ENCODE measurements at places on chromosomes 2 and 18. TPM values are rescaled to one million over a fixed set of nuclear protein-coding genes. Genes with fewer than 3 reads are reported as not detected.

DNA sequence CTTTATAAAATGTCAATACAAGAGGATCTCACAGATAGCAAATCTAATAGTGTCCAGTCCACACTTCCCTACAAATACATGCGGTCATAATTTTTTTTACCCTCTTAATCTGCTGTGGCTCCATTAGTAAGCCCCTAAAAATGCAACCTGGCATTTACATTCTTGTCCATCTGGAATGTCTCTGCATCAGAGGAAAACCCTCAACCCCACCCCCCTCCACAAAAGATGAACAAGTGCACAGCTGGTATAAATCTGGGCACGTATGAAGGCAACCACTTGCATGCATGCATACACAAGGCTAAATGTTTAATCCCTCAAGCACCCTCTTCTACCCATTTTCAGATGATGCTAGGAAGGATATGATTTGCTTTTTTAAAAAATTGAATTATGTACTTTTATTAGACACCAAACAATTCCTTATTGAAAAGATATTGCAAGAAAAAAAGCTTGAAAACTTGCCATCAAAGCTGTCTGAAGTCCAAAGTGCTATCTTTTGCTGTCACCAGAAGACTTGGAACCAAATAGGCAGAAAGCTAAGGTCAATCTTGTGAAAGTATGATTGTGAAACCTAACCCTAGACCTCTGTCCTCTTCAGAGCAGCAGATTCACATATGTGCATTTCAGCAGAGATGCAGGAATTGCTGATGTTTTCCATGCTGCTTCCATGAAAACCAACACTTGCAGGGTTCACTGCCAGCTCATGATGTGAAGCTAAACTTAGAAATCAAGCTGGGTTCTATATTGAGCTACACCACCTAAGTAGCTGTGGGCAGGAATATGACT lies 39.0 kb downstream of the IRS1 start:
- no peak for DNase-seq

GRCh38 chr2:235002198-235003095 lies 50.6 kb downstream of the SH3BP4 start:
- DNase-seq, result peak; percentile 65

- no peak for DNase-seq
Measured at GRCh38 chr2:171958475-171958874, 36.2 kb downstream of the HAT1 start.

DNA sequence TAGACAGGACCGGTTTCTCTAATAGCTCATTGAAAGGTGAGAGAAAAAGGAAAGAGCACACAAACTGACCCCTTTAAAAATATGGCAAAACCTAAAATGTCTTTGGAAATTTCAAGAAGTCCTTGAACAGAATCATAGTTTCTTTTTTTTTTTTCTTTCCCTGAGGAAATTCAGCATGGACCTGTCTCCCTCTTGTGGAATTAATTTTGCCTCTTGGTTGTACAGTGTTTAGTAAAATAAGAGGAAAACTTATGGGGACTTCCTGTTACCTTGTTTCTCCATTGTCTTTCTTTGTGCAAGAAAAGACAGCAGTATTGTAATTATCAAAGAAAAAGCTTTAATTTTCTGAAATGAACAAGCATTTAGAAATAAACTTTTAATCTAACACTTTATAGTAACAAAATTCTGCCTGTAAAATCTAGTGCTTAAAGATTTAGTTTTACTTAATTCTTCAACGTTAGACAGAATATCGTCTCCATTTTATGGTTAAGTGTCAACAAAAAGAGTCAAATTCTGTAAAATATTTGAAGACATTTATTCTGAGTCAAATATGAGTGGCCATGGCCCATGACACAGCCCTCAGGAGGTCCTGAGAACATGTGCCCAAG lies 176.3 kb upstream of the NABP1 start:
- DNase-seq, result no peak

DNA sequence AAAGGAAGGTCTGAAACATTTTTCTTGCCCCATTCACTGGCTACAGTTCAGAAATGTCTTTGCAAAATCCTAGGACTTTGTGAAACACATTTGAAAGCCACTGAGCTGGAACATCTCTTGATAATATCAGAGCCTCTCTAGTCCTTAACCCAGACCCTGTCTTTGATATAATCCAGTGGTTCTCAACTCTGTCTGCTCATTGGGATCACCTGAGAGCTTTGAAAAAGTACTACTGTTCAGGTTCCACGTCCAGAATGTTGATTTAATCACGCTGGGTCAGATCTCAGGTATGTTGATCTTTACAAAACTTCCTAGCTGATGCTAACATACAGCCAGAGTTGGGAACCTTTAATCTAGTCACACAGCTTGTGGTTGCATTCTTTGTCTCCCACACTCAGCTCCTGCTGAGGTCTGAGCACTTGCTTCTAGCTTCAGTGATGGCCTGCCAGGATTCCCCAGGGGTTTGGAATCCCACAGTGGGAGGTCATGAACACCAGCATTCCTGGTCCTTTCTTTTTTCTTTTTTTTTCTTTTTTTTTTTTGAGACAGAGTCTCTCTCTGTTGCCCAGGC lies 262.7 kb downstream of the SETBP1 start:
- no peak for DNase-seq

DNA sequence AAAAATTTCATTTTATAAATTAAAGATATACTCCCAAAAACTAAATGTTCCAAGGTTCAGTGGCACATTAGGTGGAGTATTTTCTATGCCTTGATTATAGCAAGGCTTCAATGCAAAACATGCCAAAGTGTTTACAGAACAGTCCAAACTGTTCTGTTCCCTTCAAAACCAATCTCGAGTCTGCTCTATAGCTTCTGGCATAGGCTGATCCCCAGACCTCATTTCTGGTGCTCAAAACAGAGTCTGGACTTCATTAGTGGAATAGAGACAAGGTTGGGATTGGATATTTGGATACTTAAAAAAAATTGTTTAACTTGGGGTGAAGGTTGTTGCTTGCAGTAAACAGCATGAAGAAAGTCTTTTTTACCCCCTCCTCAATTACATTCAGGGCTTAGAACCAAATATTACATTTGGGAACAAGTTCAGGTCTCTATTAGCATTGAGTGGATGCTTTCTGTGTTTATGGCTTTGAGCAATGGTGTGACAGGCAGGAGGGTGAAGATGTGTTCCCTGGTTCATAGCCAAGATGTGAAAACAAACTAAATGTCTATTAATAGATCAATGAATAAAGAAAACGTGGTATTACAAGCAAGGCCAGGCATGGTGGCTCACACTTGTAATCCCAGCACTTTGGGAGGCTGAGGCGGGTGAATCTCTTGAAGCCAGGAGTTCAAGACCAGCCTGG lies 208.1 kb upstream of the RND3 start:
- no peak for DNase-seq

DNA sequence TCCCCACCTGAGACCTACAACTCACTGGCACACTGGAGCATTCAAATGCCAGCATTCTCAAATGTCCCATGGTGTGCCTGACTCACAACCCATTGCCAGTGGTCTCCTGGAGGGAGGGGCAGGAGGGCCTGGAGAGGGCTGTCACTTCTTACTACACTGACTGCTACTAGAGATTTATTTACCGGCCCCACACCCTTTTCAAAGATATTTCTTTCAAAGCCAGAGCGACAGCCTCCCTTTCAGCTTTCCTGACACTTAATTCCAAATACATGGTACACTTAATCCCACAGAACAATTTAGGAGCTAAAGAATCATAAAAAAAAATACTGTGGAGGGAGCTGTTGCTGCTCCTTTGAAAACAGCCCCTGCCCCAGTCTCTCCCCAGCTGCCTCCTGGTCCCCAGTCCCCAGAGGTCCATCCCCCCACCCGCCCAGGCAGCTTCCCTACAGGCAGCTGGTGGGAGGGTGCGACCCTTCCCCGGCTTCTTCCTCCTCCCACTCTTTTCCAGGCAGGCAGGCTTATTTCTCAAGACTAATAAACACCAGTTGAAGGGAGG lies 129.1 kb upstream of the SMAD2 start:
- no peak for DNase-seq

DNA sequence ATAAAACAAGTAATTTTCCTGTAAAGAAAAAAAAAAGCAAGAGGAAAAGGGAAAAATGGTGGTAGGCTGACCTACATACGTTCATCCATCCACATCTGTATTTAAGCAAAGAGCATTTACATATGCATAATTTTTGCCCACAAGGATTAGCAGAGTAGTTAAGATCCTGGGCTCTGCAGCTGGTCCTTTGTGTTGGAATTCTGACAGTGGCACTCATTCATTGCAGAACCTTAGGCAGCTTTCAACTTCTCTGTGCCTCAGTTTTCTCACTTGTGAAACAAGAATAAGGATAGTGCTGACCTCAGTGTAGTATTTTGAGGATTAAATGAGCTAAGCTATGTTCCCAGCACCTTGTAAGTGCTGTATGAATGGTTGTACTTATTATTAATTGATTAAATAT lies 211.3 kb downstream of the ARL4C start:
- no peak for DNase-seq

DNA sequence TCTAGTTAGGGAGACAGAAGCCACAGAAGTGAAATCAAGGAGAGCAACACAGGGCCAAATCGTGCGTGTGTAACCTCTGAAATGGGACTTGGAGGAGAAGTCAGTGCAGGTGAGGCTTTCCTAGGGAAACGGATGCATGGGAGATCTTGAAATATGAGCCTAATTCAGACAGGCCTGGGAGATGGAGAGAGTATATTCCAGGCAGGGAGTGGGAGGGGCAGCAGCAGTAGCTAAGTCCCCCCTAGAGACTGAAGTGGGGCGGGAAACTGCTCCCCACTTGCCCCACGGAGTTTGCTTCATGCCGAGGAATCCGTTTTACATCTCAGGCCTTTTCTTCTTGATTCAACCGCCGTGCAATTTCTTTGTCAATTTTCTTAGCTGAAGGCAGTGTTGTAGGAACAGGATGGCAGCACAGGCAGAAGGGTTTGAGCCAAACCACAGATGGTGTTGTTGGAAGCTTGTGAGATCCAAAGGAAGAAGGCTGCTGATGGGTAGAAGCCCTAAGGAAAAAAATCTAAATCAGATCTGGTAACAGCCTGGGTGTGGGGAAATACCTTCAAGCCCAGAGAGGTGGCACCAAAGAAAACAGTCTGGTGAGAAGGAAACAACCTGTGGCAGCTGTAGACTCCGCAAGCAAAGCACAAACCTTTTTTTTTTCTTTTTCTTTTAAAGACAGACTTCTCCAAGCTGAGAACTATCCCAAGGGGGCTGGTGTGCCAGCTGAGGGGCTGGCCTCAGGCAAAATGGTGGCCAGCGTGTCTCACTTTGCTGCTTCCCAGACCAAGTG lies 40.2 kb downstream of the EPAS1 start:
- no peak for DNase-seq

- DNase-seq, result no peak
Measured at GRCh38 chr2:222315443-222316121, 16.8 kb upstream of the PAX3 start.

DNA sequence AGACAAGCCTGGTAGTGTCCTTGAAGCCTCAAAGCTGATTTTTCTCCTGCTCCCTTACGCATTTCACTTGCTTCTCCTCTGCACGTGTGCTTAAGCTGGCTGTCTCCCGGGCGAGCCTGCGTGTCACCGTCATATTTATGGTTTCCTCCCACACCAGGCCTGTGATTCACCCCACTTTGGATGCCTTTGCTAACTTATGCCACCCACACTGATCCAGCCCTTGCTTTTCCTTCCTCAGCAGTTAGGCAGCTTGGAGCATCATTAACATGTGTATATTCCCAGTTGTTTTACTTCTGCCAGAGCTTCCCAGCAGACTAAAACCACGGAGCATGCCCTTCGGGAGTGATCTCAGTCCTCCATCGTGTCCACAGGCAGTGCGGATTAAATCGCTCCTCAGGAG lies 2.2 kb downstream of the ST3GAL5 start:
- peak; percentile 59 for DNase-seq

DNA sequence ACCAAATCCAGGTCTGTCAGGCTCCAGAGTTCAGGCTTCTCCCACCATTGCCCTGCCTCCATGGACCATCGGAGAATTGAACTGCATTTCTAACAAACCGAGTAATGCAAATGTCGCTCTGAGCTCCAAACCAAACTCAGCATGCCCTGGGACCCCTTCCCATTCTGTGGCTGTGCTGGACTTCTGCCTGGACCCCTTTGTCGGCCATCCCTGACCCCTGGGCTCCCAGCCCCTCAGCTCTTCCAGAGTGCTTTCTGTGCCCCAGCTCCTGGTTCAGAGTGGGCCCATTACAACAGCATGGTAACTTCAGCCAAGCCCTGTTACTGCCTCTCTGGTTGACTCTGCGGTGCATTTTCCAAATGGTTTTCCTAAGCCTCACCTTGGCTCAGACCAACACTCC lies 55.1 kb upstream of the MAPRE3 start:
- no peak for DNase-seq

TSPYL6 gene
- not detected for total RNA-seq

SYT4 gene
- 0.47 TPM for total RNA-seq

AKAIN1 gene
- not detected for total RNA-seq

AMER3 gene
- 0.56 TPM for total RNA-seq

POTEI gene
- 0.11 TPM for total RNA-seq

GPR39 gene
- total RNA-seq, result 14.6 TPM

IL36RN gene
- not detected for total RNA-seq

All from colonic mucosa (tissue), 4 donors.